Metanephros (tissue), 2 donors: ENCODE measurements at places on chromosomes 4 and X. TPM values are rescaled to one million over a fixed set of nuclear protein-coding genes. Genes with fewer than 3 reads are reported as not detected.

The NDNF gene
- 35.4 TPM for total RNA-seq

The DGKK gene
- 3.2 TPM for total RNA-seq

The PPP1R2C gene
- total RNA-seq: not detected

The MAGEA8 gene
- total RNA-seq: not detected

The CLNK gene
- 0.93 TPM for total RNA-seq

The SGMS2 gene
- total RNA-seq: 30.0 TPM

The CENPVL2 gene
- 0.18 TPM for total RNA-seq

The RAI2 gene
- 5.3 TPM for total RNA-seq

The GNRHR gene
- total RNA-seq: not detected

The PABPC1L2B gene
- not detected for total RNA-seq

The GAGE12F gene
- not detected for total RNA-seq

The DNAAF6 gene
- total RNA-seq: not detected

The CXXC4 gene
- 2.9 TPM for total RNA-seq

The ADH6 gene
- 8.8 TPM for total RNA-seq

The SUPT20HL2 gene
- 0.06 TPM for total RNA-seq

The ZCCHC18 gene
- total RNA-seq: 2.5 TPM

The NEUROG2 gene
- total RNA-seq: not detected

The HS3ST1 gene
- 4.1 TPM for total RNA-seq

The P2RY4 gene
- 0.35 TPM for total RNA-seq

The ADH1B gene
- 36.6 TPM for total RNA-seq

The POF1B gene
- 0.70 TPM for total RNA-seq

The CD40LG gene
- total RNA-seq: 0.18 TPM

The EVC gene
- total RNA-seq: 80.9 TPM

The CDKL5 gene
- total RNA-seq: 17.2 TPM

The TMEM33 gene
- 68.5 TPM for total RNA-seq

The PLP2 gene
- total RNA-seq: 24.3 TPM
